Activated T-helper 1 cell treated with anti-CD3 and anti-CD28 coated beads, Interleukin-12 subunit alpha, Interleukin-12 subunit beta, Interleukin-2, Interleukin-4 antibody, amounts not matched to agents 30 ng/mL and 10 ng/mL and 1 ng/mL, durations not matched to agents 14 hours and 24 hours and 36 hours (primary cell): ENCODE measurements at places on chromosomes 2 and 18. TPM values are rescaled to one million over a fixed set of nuclear protein-coding genes. Genes with fewer than 3 reads are reported as not detected.

- no peak for DNase-seq
- peaks cover 1% of the 10 kb centered on the region for H3K27me3 ChIP-seq
- no peak overlapping the region for H3K27ac ChIP-seq
- H3K36me3 ChIP-seq, result no peaks in the 10 kb centered on the region
Measured at GRCh38 chr2:118536306-118536705, 311.1 kb downstream of the EN1 start.

DNA sequence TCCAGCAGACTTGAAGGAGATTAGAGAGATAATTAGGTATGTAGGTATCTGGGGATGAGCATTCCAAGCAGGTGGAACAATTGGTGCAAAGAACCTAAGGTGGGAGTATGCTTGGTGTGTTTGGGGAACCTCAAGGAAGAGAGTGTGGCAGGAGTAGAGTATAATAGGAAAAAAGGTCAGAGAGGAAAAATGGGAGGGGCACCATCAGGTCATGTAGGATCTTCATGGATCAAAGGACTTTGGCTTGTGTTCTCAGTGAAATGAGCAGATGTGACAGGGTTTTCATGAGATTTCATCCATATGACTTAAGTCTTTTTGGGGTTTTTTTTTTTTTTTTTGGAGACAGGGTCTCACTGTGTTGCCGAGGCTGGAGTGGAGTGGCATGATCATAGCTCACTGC, 47.3 kb downstream of the RBBP8 start:
- H3K4me3 ChIP-seq, result no peak overlapping the region
- H3K4me1 ChIP-seq, result peaks cover 16% of the 10 kb centered on the region
- peaks cover 41% of the 10 kb centered on the region for H3K36me3 ChIP-seq
- no peaks in the 10 kb centered on the region for H3K27me3 ChIP-seq
- DNase-seq, result no peak

GRCh38 chr2:203867561-203868200, at the start of gene CTLA4:
TSS of gene CTLA4 (plus strand) at chr2:203867771. CDS start at chr2:203867943, 172 bp downstream.
- H3K4me3 ChIP-seq, result peak within 1 kb of the TSS; percentile 95
- H3K27ac ChIP-seq, result peak within 1 kb of the TSS; percentile 99
- peaks cover 52% of the 10 kb centered on the region for H3K36me3 ChIP-seq
- H3K27me3 ChIP-seq, result no peaks in the 10 kb centered on the region
- DNase-seq, result peak; percentile 47
- H3K4me1 ChIP-seq, result peaks cover 78% of the 10 kb centered on the region

DNA sequence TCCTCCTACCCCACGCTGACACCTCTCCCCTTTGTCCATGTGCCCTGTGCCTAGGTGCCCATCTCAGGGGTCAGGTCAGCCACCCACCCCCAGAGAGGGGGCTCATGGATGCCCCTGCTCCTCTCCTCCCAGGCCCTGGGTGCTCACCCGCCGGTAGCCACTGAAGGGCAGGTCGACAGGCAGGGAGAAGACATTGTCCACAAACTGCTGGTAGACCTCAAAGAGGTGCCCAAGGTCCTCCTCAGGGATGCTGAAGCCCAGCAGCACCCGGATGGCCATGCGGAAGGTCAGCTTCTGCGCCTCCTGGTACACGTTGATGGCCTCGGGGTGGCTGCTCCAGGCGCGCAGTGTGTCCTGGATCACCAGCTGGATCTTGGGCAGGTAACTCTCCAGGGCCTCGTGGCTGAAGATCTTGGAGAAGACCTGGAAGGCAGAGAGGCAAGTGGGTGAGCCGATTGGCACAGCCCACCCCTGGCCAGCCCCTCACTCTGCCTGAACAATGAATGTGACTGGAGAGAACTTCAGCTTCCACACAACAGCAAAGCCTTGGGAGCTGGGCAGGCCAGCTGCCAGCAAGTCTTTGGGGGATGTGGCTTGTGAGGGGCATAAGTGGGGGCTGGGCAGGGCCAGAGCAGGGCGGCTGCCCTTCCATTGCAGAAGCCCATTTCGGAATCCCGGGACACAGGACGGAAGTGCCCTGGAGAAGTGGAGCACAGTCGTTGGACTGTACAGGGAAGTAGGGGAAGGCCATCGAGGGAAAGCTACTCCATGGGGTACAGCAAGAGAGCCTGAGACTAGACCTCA, 12.5 kb downstream of the CYP26B1 start:
- DNase-seq, result no peak
- no peaks in the 10 kb centered on the region for H3K36me3 ChIP-seq
- H3K27me3 ChIP-seq, result peaks cover 6% of the 10 kb centered on the region
- no peak overlapping the region for H3K27ac ChIP-seq
- H3K4me1 ChIP-seq, result no peaks in the 10 kb centered on the region
- no peak overlapping the region for H3K4me3 ChIP-seq

The C2orf66 gene
- total RNA-seq, result 0.18 and 0.42 TPM in 2 replicates

DNA sequence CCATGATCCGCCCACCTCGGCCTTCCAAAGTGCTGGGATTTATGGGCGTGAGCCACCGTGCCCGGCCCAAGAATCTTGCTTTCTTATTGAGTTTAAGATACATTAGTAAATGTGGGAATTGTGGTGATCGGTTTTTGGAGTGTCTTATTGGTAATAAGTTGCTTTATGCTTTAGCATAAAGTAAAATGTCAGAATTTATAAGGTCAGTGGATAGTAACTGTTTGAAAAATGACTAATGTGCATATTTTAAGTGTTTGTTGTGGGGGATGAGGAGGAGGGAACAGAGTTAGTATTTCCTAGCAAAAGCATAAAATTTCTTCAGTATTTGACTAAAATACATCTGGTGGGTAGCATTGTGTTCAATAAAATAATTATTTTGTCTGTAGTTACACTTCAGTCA, 77.4 kb downstream of the SLC39A10 start:
- H3K27me3 ChIP-seq, result no peaks in the 10 kb centered on the region
- no peak overlapping the region for H3K4me3 ChIP-seq
- DNase-seq, result no peak
- peaks cover 11% of the 10 kb centered on the region for H3K4me1 ChIP-seq
